ENCODE measurements at places on chromosomes 3 and 15.

GRCh38 chr15:49223536-49224274, 53.7 kb downstream of the GALK2 start:
- DNase-seq = no peak

DNA sequence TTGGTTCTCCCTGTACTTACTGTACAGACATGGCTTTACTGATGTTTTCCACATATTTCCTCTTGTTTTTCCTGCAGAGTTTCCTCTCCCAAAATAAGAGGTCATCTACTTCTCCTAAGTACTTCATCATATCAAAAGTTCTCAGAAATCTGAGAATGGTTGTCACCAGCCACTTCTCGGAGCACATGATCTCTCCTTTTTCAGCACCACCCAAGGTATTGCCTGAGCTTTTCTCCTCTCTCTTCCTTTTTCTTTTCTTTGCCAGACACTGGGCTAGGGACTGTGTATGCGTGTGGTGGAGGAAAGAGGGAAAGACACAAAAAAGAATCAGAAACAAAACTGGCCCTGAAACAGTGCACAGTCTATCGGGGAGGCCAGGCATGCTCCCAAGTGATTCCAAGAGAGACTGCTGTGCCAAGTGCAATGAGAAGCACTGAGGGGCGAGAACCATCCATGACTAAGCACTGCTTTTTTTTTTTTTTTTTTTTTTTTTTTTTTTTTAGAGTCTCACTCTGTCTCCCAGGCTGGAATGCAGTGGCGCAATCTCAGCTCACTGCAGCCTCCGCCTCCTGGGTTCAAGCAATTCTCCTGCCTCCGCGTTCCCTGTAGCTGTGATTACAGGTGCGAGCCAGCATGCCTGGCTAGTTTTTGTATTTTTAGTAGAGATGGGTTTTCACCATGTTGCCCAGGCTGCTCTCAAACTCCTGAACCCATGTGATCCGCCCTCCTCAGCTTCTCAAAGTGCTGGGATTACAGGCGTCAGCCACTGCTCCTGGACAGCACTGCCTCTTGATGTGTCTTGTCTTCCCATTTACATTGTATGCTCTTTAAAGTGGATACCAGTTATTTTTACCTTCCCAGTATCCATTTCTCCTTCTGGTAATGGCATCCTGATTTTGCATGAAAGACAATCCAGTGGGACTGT, 194.0 kb upstream of the FEZF2 start:
- no peak for DNase-seq

DNA sequence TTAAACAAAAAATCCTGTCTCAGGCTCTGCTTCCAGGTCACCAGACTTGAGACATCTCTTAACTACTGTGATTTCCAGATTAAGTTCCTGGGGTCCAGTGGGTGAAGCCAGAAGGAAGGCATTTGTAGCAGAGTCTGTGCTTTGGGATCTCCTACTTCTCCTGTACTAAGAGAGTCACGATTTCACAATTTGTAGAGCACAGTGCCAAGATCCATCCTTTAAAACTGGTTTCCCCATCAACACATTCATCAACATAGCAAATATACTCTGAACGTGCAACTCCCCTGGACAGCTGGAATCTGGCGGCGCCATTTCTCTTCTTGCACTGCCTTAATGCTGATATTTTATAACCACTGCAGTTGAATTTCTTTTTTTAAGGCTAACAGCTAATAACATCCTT, 33.2 kb downstream of the CDCP1 start:
- DNase-seq = no peak

DNA sequence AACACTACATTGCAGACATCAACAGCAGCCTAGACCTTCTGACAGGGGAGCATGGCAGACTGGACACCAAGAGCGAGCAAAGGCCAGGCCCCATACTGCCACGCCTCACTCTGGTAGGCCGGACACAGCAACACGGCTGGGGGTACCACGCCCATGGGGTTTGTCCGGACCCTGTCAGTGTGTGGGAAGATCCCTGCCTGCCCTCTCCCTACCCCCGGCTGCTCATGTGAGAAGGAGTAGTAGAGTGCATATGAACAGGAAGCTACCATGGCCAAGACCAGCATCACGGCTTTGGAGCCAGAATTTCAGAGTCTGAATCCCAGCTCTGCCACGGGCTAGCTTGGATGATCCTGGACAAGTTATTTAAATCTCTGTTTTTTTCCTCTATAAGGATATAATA, 27.9 kb downstream of the ALDH1L1 start:
- no peak for DNase-seq

GRCh38 chr15:90336705-90337141, 15.4 kb upstream of the ZNF774 start:
- no peak for DNase-seq

GRCh38 chr3:33941804-33942203, 143.4 kb downstream of the PDCD6IP start:
- DNase-seq = no peak

DNA sequence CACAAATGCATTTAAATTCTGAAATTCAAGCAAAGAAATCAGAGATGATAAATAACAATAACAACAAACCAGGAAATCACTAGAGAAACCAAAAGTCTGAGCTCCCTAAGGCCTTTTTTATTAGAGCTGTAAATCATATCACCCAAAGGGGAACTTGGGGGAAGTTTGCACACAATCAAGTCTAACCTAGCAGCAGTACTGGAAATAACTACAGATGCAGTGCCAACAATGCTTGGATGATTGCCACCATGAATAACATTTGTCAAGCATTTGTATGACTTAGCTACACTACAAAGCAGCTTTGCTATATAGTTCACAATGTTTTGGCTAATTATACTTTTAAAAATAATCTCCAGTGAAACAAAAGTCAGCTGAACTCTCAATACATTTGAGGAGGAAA, 27.8 kb downstream of the SHQ1 start:
- no peak for DNase-seq

- no peak for DNase-seq
Measured at GRCh38 chr3:153414982-153415381, 253.0 kb downstream of the RAP2B start.

DNA sequence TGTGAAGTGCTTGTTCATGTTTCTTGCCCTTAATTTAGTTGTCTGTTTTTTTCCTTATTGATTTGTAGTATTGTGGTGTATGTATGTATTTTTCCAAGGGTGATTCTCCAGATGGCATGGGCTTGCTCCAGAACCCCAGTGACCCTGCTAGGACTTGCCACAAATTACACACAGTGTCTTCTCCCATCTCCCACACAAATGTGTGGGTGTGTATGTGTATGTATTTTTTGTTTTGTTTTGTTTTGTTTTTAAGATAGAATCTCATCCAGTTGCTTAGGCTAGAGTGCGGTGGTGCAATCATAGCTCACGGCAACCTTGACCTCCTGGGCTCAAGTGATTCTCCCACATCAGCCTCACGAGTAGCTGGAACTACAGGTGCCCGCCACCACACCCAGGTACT, 36.2 kb upstream of the ARID3B start:
- DNase-seq = no peak

DNA sequence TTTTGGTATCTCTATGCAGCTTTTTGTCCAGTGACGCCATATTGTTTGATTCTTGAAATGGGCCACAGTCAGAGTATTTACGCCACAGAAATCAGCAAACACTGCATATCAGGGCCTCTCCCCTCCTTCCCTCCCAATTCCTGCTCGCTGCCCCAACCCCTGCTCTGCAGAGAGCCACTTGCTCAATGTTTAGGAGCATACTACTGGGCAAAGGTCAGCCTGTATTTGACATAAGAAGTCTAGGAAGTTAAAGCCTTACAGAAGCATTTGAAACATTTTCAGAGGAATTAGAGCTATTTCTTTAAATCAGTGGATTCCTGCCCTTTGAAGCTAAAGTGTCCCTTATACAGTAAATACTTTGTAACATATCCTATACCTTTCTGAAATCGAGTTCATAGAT, 17.4 kb upstream of the RARB start:
- no peak for DNase-seq

DNA sequence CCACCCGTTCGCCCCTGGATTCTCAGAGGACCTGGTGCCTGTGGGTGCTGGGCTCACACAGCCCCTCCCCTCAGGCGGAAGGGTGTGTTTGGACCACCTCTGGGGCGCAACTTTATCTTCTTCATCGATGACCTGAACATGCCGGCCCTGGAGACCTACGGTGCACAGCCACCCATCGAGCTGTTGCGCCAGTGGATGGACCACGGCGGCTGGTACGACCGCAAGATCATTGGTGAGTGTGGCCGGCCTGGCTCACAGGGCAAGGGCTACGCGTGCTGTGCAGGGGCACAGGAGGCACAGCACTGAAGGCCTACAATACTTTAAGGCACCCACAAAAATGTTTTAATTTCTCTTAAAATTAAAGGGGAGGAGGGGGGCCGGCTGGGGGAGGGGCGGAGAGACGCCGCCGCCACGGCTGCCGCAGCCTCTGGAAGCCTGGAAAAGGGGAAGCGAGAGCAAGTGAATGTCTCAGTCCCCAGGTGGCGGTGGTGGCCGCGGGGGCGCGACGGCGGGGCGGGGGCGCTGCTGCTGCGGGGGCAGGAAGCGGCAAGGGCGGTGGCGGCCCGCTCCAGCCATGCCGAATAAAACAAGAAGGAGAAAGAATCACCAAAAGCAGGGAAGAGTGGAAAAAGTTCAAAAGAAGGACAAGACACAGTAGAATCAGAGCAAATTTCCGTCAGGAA, 56.8 kb downstream of the DNAH1 start:
- no peak for DNase-seq

GRCh38 chr3:79067734-79068133, 700.1 kb downstream of the ROBO1 start:
- no peak for DNase-seq

- DNase-seq = no peak
Measured at GRCh38 chr3:20232906-20233780, 47.1 kb upstream of the SGO1 start.

DNA sequence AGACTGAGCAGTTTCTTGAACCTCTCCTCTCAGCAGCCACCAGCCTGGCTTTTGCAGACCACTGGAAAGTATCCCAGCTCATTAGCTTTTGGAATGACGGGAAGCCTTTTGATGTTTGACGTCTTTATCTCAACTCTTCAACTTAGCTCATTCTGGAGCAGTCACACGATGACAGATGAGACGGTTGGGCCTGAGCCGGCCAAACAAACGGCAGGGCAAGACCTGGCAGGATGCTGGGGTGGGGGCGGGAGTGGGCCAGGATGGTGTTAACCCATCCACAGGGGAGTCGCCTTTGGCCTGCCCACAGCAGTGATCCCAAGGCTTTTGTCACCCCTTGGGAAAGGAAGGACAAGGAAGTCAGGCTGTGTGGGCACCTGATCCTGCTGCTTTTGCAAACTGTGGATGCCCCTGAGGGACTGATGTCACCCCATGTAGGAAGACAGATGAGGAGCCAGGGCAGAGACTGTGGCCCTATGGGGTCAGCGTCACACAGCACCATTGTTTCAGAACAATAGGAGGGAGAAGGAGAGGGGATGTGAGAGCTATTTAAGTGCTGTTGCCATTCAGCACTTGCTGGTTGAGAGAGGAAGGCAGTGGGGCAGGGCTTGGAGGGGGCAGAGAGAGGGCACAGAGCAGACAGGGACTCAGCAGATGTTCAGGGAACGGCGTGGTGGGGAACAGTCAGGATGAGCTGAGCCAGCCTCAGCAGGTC, 121.9 kb upstream of the CTDSPL start:
- DNase-seq = no peak

DNA sequence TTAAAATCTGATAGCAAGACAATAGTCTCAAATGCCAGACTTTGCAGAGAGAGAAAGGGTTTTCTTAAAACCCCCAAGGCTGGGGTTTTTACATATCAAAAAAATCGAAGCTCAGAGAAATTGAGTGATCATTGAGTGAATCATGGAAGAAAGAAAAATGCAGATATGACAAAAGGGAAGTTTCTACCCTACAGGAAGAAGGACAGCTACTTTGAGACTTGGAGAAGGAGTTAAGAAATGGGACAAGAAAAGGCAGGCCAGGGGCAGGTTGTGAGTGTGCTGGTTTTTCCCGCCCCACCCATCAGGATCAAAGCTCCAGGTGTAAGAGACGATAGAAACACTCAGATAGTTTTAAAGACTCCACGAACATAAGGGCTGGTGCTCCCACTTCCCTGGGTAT, 18.6 kb downstream of the TMEM158 start:
- DNase-seq = no peak

GRCh38 chr3:73086071-73086494, 24.6 kb downstream of the EBLN2 start:
- no peak for DNase-seq

DNA sequence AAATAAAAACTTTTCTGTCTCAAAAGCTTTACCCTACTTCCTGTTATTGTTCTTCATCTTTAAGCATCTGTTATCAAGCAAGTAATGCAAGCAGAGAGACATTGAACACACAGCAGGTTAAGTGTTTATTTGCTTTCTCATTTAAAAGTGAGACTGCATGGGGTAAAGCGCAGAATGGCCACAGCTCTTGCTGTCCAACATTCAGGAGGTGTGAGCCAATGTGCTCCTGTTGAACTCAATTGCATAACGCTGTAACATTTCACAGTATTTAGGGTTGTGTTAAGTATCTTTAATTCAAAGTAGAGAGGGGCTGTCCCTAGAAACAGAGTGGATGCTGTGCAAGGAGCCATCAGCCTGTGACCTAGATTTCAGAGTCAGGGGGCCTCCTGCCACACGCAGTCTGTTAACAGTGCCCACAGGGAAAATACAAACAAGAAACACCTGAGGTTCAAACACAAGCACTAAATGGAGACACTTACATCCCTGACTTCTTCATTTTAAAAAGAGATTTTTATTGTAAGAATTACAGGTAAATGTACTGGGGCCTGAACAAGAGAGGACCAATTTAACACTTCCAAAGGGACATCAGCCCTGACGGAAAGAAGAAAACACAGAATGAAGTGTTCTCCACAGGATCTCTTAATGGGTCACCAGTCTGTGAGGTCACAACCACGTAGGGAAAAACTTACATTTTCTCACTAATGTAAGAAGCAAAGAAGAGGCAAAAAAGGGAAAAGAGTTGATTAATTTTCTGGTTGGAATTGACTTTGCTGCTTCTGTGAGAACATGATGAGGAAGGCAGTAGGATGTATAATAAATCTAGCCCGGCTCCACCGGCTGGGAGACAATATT, 815.1 kb downstream of the VGLL3 start:
- DNase-seq = no peak

DNA sequence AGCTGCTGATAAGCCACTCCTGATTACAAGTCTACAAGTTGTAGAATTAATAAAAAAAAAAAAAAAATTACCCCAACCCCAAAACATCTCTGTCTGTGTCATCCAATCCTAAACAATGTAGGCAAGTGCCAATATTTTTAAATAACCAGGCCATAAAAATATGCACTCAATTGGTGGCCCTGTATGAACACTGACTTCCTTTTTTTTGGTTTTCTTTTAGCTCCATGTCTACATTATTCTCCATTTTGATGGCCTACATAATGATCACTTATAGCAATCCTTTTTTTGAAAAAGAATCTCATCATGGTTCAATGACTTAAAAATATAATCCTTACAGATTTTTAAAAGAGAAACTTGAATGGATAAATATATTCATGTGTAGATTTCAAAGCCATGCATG, 72.1 kb downstream of the FOXP1 start:
- DNase-seq = no peak

All from NCI-H1436 treated with DMSO at 0.1 percent for 48 hours (cell line).